ENCODE measurements at places on chromosomes 7 and 10.

DNA sequence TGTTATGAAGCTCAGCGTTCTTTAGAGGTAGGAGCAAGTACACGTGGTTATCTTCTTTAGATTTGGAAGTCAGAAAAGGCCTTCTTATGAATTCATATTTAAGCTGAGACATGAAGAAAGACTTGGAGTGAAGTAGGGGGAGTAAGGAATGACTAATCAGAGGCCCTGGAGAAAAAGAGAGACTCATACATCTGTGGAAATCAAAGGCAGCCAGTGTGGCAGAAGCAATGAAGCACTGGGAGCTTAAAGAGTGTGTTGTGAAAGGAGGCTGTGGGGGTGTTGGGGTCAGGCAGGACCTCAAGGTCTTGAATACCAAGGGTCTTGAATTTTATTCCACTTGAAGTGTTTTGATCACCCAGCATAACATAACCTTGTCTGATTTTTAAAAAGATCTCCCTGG, 35.7 kb upstream of the FGL2 start:
- no peak for DNase-seq

GRCh38 chr7:6168477-6168868, 104.0 kb downstream of the CYTH3 start:
- no peak for DNase-seq

GRCh38 chr7:145252031-145252430, 416.2 kb upstream of the TPK1 start:
- DNase-seq = no peak

DNA sequence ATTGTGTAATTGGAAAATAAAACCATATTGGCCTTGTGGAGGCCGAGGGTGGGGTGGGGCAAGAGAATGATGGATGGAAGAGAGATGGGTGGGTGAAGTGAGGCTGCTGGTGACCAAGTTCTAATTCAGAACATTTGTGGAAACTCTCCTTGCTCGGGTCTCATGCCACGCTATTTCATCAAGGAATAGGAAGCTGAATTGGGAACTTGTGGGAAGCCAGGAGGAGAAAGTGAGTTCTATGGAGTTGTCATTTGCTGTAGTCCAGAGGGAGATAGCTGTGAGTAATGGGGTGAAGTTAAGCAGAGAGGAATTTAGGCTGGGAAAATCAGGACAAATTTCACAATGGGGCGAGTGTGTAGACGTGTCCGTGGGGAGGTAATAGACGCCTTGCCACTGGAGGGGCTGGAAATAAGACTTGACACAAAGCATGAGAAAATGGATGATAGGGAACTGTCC, 339.2 kb downstream of the LRMDA start:
- no peak for DNase-seq

- DNase-seq = no peak
Measured at GRCh38 chr7:117949232-117949631, 76.0 kb upstream of the CTTNBP2 start.

DNA sequence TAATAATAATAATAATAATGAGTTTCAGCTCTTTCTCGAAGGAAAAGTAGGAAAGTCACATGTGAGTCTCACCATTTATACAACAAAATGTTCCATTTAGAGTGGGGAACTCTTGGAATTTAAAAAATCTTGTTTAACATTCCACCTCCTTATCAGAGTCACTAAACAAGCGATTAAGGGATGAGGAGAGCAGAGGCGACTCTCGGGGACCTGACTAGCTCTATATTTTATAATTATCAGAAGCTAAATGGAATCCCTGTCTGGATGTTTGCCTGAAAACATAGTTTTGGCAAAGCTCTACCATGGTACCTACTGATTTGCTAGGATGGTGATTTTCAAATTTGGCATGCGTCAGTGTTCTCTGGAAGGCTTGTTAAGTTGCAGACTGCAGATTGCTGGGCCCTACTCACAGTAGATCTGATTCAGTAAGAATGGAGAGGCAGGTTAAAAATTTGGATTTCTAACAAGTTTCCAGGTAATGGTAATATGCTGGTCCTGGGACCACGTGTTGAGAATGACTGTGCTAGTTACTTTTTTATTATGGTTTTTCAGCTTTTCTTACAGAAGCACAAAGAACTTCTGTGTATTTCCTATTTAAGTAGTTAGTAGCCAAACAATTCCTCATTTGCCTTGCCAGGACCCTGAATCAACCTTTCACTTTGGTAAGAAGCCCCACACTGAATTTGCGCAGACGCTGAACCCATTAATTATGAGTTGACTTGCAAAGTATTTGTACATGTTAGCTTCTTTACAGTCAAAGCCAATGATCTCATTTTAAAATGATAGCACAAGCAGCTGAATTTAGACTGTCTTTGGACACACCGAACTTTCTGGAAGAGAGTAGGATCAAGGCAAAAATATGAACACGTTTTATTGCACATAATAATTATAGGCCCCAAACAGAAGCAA, 39.5 kb downstream of the CPED1 start:
- no peak for DNase-seq

GRCh38 chr10:36489611-36490228, 635.7 kb upstream of the ANKRD30A start:
- DNase-seq = no peak

- DNase-seq = no peak
Measured at GRCh38 chr10:132520177-132520811, 17.3 kb upstream of the INPP5A start.

- no peak for DNase-seq
Measured at GRCh38 chr10:124550293-124551034, 88.8 kb downstream of the LHPP start.

DNA sequence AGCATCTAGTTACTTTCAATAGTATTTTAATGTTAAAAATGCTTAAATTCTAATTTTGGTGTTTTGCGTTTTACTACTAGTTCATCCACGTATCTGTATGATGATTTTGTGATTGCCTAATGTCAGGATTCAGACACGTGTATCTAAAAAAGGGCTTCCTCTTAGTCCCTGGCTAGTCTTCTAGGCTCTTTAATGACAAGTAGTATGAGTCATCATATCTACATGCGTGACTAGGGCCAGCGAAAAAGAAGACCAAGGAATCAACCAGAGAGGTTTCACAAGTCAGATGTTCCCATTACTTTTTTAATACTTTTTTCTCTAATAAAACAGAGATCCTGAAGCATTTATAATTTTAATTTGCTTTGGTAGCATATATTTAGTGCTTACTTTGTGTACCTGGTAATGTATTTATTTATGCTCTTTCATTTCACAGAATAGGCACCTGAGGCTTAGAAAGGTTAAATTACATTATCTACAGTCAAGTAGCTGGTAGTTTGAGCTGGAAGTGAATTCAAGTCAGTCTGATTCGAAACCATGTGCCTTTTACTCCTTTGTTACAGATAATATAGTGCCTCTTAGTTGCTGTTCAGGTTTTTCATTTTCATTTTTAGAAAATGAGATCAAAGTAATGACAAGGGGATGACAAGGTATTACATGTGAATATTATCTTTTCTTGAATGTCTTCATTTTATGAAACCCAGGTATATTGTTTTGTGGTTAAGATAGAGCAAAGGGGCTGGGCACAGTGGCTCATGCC, 140.3 kb downstream of the FOXP2 start:
- DNase-seq = no peak

DNA sequence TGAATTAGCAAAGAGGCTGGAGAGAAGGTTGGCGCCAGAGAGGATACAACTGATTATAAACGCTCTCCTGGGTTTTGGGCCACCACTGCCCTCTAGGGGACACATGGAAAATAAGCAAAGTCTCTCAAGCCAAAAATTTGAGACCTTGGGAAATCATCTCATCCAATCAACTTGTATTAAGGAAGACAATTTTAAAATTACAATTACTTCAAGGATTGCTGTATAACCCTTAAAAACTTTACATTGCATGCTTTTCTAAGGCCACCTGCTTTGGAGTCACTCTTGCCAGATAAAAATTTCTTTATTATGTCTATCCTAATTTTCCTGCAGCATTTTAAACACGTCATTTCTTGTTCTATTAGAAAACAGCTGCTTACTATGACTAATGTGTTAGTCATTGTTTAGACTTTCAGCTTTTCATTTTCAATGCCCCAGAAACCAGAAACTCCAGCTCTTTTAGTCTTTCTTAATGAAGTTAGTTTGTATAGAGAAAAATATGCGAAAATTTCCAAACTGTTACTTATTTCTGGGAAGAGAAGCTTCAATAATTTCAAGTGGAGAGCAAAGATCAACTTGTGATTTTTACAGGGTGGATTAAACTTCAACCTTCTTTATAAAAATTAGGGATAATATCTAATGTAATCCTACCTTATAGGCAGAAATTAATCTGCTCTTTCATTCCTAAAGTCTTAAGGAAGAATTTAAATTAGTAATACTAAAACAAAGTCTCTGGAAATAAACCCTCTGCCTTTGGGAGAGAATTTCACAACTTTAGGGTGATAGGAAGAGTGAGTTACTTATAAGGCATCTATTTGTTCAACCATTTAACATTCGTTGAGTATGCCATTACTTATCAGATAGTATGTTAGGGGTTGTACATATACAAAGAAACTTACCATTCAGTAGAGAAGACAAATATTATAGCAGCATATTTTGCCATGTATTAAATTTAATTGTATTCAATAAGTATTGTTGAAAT, 20.6 kb upstream of the RHOBTB1 start:
- DNase-seq = peak; percentile 51

DNA sequence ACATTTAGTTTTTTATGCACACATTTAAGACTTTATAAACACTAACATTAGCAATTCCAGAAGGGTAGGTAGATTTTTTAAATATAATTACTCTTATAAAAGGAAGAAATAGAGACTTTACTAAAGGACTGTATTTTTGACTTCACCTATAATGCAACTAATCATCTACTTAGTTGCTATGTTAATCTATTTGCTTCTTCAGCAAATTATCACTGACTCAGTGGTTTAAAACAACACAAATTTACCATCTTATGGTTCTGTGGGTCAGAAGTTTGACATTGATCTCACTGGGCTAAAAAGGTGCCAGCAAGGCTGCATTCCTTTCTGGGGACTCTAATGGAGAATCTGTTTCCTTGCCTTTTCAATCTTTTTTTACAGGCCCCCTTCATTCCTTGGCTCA, 7.6 kb downstream of the MTERF1 start:
- DNase-seq = no peak

GRCh38 chr10:26475386-26475785, 37.2 kb downstream of the APBB1IP start:
- peak; percentile 48 for DNase-seq

DNA sequence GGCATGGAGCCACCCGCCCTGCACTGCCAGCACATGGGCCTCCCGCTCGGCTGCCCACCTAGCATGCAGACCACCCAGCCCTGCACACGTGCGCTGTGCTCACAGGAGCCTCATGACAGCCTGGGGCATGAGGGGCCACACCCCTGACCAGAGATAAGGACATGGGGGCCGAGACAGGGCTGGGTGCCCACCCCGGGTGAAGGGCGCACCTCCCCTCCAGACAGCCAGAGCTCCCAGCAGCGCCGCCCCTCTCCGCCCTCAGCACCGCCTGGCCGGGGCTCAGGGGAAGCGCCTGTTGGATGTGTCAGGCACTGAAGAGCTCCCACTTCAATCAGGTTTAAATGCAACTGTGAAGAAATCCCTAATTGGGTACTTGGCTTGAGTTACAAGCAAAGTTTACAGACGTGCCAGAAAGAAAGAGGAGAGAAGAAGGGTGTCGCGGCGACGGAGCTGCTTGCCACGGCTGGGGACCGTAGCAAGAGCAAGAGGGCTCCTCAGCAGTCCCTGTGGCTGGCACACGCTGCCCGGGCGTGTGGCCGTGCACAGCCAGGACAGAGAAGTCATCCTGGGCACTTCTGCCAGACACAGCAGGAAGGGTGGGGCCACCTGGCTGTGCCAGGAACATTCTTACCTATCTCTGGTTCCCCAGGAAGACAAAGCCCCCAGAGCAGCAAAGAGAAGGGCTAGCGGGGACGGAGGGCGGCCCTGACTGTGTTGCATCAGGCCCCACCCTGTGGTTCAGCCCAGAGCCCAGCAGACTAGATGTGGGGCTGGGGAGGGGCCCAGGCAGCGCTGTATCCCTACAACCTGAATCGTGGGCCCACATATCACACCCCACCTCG, 247.4 kb downstream of the ELFN1 start:
- DNase-seq = no peak

DNA sequence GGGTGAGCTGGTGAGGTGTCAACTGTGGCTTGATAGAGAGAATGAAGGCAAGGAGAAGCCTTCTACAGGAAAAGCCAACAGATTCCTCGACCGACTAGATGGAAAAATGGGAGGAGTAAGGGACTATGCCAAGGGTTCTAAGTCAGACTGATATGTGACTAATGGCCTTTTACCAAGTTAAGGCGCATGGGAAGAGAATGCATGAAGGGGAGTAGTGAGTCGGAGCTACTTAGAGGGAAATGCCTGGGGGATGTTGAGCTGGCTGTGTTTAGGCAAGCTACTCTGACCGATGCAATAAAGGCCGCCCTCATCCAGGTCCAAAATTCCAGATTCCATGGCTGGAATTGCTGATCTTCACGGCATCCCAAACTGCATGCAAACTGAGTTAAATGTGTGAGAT, 48.2 kb downstream of the APBB1IP start:
- no peak for DNase-seq

DNA sequence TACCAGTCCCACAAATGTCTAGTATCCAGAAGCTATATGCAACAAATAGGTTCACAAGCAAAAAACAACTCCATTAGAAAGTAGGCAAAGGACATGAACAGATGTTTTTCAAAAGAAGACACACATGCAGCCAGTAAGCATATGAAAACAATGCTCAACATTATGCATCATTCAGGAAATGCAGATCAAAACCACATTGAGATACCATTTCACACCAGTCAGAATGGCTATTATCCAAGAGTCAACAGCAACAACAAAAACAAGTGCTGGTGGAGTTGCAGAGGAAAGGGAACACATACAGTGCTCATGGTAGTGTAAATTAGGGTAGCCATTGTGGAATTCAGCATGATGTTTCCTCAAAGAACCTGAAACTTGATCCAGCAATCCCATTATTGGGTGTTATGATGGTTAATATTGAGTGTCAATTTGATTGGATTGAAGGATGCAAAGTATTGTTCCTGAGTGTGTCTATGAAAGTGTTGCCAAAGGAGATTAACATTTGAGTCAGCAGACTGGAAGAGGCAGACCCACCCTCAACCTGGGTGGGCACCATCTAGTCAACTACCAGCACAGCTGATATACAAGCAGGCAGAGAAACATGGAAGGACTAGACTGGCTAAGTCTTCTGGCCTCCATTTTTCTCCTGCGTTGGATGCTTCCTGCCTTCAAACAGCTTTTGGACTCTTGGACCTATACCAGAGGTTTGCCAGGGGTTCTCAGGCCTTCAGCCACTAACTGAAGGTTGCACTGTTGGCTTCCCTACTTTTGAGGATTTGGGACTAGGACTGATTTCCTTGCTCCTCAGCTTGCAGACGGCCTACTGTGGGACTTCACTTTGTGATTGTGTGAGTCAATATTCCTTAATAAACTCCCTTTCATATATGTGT, 218.4 kb upstream of the SEMA3D start:
- DNase-seq = no peak

- DNase-seq = no peak
Measured at GRCh38 chr10:127398140-127398970, 150.8 kb upstream of the NPS start.

DNA sequence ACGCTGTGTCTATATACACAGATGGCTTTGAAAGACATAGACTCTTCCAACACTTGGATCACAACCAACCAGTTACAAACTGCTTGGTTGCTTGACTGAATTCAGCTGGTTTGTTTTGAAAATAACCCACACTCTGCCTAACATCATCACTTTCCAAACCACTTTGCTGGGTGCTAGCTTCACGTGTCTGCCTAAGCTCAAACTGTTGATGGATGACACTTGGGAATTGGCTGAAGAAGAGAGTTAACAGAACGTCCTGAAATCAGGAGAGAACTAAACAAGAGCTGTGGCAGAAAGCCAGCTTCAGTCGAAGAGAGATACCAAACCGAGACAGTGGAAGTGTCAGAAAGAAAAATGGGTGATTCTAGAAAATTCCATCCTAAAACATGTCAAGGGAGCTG, 420.8 kb upstream of the AUTS2 start:
- no peak for DNase-seq
